ENCODE measurements at places on chromosomes 2 and 18. TPM values are rescaled to one million over a fixed set of nuclear protein-coding genes. Genes with fewer than 3 reads are reported as not detected.

GRCh38 chr2:10266133-10266620, 36.5 kb upstream of the HPCAL1 start:
- H3K4me1 ChIP-seq, result no peaks in the 10 kb centered on the region
- no peak overlapping the region for H3K4me3 ChIP-seq
- H3K36me3 ChIP-seq, result no peaks in the 10 kb centered on the region
- no peak for DNase-seq

- H3K4me1 ChIP-seq, result peaks cover 46% of the 10 kb centered on the region
- no peak overlapping the region for H3K27ac ChIP-seq
- no peaks in the 10 kb centered on the region for H3K27me3 ChIP-seq
- H3K36me3 ChIP-seq, result no peaks in the 10 kb centered on the region
- no peak overlapping the region for H3K4me3 ChIP-seq
Measured at GRCh38 chr2:85501248-85501647, 37.7 kb upstream of the MAT2A start.

GRCh38 chr2:178386986-178387597, 63.9 kb downstream of the PRKRA start:
- H3K36me3 ChIP-seq, result peaks cover 3% of the 10 kb centered on the region
- no peak overlapping the region for H3K27ac ChIP-seq
- H3K27me3 ChIP-seq, result no peaks in the 10 kb centered on the region

DNA sequence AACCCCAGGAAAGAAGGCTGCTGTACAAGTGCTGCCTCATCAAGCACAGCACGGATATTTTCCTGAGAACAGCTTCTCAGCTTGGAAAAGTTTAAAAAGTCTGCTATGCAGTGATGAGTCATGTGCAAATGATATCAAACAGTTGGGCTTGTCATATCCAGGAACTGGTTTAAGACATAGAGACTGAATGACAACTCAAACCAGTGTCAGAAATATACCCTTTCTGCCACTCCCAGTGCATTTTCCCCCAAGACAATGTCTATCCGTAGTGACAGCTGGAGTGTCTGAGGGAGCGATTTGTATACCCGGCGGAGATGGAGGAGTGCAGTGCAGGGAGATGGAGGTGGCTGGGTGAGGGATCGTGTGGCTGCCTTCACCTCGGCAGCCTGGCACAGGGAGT, 28.2 kb downstream of the SOX11 start:
- DNase-seq, result no peak
- no peak overlapping the region for H3K4me3 ChIP-seq
- H3K4me1 ChIP-seq, result no peaks in the 10 kb centered on the region
- H3K36me3 ChIP-seq, result no peaks in the 10 kb centered on the region
- H3K27me3 ChIP-seq, result no peaks in the 10 kb centered on the region
- no peak overlapping the region for H3K27ac ChIP-seq

DNA sequence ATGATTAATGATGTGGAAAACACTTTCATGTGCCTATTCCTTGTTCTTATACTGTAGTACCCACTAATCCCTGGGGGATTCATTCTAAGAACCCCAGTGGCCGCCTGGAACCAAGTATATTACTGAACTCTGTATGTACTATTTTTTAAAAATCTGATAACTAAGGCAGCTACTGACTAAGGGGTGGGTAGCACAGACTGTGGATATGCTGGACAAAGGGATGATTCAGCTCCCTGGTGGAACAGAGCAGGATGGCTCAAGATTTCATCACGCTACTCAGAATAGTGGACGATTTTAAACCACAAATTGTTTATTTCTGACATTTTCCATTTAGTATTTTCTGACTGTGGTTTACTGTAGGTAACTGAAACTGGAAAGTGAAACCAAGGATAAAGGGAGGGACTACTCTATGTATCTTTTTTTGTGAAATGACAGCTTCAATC, 41.8 kb upstream of the CDC42EP3 start:
- H3K4me3 ChIP-seq, result no peak overlapping the region
- peaks cover 15% of the 10 kb centered on the region for H3K4me1 ChIP-seq
- H3K36me3 ChIP-seq, result no peaks in the 10 kb centered on the region
- H3K27ac ChIP-seq, result peak overlapping the region; percentile 28

DNA sequence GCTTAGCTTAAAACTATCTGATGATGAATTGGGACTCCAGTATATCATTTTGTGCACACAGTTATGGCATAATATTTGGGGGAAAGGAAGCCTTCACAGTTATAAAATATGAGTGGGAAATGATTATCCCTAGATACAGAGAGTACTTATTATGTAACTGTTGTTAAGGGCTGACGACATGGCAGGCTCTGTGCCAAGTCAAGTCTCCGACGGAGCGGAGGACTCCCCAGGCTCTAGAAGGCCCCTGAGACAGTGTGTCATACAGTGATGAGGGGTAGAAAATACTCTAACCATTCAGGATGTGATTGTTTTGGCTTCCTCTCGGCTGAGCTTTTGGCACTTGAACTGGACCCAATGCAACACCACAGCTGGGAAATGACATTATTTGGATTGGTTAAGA, 211.8 kb downstream of the SLC8A1 start:
- no peak overlapping the region for H3K27ac ChIP-seq
- H3K27me3 ChIP-seq, result no peaks in the 10 kb centered on the region
- H3K4me3 ChIP-seq, result no peak overlapping the region
- H3K4me1 ChIP-seq, result peaks cover 6% of the 10 kb centered on the region
- no peaks in the 10 kb centered on the region for H3K36me3 ChIP-seq
- peak; percentile 7 for DNase-seq

DNA sequence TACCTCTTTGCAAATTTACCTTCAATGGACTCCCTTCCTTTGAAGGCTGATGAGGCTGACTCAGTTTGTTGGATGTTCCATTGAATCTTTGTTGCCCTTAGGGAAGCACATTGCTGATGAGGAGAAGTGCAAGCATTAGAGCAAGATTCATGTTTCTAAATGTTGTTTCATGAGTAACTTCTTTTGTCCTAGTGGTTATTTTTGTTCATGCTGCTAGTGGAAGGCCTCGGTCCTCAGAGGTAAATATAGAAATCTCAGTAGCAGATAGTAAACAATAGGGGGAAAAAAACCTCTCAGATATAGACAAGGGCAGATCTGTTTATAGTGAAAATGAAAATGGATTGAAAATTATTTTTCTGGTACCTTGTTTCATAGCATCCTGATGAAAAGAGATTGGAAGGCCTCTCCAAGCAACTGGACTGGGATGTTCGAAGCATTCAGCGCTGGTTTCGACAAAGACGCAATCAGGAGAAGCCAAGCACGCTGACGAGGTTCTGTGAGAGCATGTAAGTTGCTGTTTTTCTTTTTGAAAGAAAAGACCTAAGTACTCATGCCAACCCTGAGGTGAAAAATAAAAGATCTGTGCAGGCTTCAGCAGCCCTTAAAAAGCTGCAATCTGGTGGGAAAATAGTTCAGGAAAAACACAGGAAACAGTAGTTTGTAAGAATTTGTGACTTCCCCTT, 104.9 kb downstream of the CERS6 start:
- H3K27ac ChIP-seq, result no peak overlapping the region
- no peak overlapping the region for H3K4me3 ChIP-seq
- no peaks in the 10 kb centered on the region for H3K27me3 ChIP-seq
- DNase-seq, result no peak
- H3K36me3 ChIP-seq, result peaks cover 2% of the 10 kb centered on the region
- H3K4me1 ChIP-seq, result peaks cover 35% of the 10 kb centered on the region

DNA sequence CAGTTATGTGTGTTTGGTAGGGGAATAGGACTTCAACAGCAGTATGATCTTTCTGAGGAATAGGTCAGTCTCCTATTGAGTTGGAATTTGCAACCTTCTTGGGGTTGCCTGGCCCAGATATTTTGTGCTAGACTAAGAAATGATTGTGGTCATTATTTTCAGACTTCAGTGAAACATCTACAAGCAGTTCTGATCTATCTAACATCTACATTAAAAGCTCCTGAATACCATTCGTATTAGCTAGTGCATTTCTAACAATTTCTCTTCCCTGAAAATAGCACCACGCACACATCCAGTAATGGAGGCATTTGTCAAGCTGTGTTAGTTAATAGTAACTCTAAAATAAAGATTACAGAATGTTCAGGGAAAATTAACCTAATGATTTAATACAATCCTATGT, 179.3 kb downstream of the FIGN start:
- H3K27ac ChIP-seq, result no peak overlapping the region
- no peaks in the 10 kb centered on the region for H3K27me3 ChIP-seq
- no peaks in the 10 kb centered on the region for H3K4me1 ChIP-seq
- no peak overlapping the region for H3K4me3 ChIP-seq

- H3K4me1 ChIP-seq, result peaks cover 4% of the 10 kb centered on the region
- no peak for DNase-seq
- H3K27ac ChIP-seq, result no peak overlapping the region
Measured at GRCh38 chr2:109133746-109134145, 4.7 kb downstream of the SH3RF3 start.

- no peak overlapping the region for H3K4me3 ChIP-seq
- no peak overlapping the region for H3K27ac ChIP-seq
- no peaks in the 10 kb centered on the region for H3K4me1 ChIP-seq
- no peak for DNase-seq
Measured at GRCh38 chr2:62076980-62077638, 118.8 kb upstream of the B3GNT2 start.

DNA sequence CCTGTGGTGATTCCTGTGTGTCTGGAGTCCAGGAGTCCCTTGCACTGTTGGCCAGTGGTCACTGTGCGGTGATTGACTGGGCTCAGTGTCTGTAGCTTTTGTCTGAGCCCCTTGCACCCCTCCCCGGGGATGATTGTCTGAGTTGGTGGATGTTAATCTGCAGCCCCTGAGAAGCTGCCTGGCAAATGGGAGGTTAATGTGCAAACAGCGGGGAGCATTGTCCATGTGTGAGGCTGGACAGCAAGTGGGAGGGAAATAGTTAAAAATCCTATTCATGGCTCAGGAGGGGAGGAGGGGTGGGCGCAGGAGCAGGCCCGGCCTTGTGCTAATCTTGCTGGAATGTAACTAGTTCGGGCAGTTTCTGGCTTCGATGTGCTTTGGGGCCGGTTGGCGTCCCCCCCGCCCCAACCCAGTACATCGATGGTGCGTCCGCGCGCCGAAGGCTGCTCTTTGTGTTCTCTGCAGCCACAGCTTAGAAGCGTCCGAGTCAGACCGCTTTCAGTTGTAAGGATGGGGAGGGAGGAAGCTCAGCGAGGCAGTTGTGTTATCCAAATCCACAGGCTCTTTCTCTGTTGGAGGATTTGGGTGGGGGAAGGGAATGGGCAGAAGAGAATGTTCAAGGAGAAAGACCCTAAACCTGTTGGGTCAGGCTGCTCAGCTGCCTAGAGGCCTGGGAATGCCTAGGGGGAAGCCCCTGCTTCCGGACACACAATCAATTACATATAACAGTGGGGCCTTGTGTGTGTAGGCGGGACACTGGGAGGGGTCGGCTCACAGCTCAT, 71.8 kb downstream of the TGOLN2 start:
- peak overlapping the region; percentile 13 for H3K27ac ChIP-seq
- no peaks in the 10 kb centered on the region for H3K36me3 ChIP-seq
- peaks cover 19% of the 10 kb centered on the region for H3K4me1 ChIP-seq
- H3K4me3 ChIP-seq, result no peak overlapping the region
- no peak for DNase-seq

DNA sequence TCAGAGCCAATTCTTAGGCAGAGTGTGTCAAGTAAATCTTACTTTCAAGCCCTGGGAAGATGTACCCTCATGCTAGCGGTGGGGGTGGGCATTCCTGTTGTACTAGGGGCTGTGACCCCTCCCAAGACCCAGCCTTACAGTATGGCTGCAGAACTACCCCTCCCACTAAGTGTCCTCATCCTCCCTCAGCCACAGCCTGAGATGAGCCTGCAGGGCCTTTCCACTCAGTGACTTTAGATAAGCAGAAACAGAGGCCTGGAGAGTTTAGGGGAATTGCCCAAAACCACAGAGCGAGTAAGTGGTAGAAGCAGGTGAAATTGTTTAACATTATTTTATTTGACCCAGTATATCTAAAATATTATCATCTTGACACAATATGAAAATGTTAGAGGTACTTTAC, 36.6 kb downstream of the TTC32 start:
- no peak for DNase-seq
- H3K27me3 ChIP-seq, result peaks cover 22% of the 10 kb centered on the region
- no peaks in the 10 kb centered on the region for H3K36me3 ChIP-seq

DNA sequence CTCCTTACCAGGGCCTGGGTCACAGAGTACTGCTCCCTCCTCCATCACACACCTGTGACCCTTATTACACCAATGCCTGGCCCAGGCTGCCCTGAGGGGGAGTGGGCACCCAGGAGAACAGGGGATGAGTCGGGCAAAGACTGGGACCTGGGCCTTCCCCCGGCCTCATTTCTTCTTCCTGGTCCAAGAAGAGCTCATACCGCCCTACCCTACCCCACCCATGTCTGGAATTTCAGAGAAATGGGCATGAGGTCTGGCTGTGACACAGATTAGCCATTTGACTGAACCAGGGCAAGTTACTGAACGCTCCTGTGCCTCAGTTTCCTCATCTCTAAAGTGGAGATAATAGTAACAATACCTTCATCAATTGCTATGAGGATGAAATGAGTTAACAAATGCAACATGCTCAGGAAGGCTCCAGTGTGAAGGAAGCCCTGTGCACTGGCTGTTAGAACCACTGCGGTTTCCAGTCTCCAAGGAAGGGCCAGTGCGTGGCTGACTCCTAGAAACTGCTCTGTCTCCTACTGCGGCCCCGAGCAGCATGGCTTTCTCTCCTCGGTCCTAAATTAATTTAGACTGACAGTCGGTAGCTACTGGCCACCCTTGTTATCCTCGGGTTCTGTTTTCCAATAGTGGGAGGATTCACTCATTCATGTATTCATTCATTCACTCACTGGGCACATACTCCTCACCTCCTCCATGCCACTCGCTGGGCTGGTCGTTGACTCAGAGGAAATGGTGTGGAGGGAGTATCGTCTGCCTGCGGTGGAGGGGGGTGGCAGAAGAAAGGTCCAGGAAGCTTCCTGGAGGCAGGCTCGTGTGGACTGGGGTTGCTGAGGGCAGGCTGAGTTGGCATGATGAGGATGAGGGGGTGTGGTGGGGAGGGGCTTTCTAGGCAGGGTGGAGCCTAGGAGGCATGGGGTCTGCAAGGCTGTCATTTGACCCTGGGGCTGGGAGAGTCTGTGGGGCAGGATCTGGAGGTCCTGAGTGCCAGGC, 175.6 kb downstream of the GLI2 start:
- H3K27me3 ChIP-seq, result no peaks in the 10 kb centered on the region
- H3K36me3 ChIP-seq, result no peaks in the 10 kb centered on the region
- DNase-seq, result no peak
- H3K4me3 ChIP-seq, result no peak overlapping the region
- peaks cover 20% of the 10 kb centered on the region for H3K4me1 ChIP-seq

GRCh38 chr2:230010501-230010900, 58.2 kb downstream of the SLC16A14 start:
- H3K36me3 ChIP-seq, result no peaks in the 10 kb centered on the region
- H3K27me3 ChIP-seq, result no peaks in the 10 kb centered on the region
- H3K4me3 ChIP-seq, result no peak overlapping the region
- no peak for DNase-seq

Gene FZD7
- 2.4 TPM for polyA plus RNA-seq

Gene UGT1A6
- 133 TPM for polyA plus RNA-seq

Gene CFC1B
- not detected for polyA plus RNA-seq

Gene SELENOI
- 15.2 TPM for polyA plus RNA-seq

Gene DSG4
- polyA plus RNA-seq, result 0.50 TPM

Gene BOK
- 15.4 TPM for polyA plus RNA-seq

Gene CFC1
- not detected for polyA plus RNA-seq

Gene ESPNL
- polyA plus RNA-seq, result 0.16 TPM

Gene CREG2
- polyA plus RNA-seq, result 1.7 TPM

Gene ALKAL2
- polyA plus RNA-seq, result not detected

Gene TCF7L1
- 1.0 TPM for polyA plus RNA-seq

Gene HTR2B
- not detected for polyA plus RNA-seq

All from keratinocyte (primary cell).